ENCODE measurements at places on chromosomes 11 and 22. TPM values are rescaled to one million over a fixed set of nuclear protein-coding genes. Genes with fewer than 3 reads are reported as not detected.

SCGB2A2 gene
- total RNA-seq, result not detected

LIF gene
- 511 TPM for total RNA-seq

DNA sequence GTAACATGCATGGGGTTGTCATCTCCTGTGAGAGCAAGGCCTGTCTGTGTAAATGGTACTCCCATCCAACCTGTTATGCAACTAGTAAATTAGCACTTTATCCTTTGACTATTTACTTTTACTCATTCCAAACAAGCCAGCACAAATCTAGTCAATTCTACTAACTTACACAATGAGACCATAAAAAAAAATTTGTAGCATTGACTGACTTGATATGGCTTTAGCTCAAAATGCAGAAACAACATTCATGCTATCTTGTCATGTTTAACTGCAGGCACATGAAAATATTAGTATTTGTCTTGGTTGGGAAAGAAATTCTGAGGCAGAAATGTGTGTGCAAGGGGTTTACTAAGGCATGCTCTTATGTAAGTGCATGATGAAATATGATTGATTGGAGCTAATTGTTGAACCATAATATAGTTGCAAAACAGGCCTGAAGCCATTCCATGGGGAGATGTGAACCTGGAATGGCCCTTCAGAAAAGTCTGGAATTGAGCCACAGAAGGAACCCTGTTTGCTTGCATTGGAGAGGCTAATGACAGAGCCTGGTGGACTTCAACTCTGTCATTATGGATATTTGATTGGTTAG is 2.5 kb downstream of the SLC22A25 start:
- DNase-seq, result no peak

CCDC116 gene
- total RNA-seq, result 0.51 TPM

SMC1B gene
- 0.59 TPM for total RNA-seq

SEC14L3 gene
- not detected for total RNA-seq

C11orf52 gene
- not detected for total RNA-seq

All from activated CD4-positive, alpha-beta T cell treated with anti-CD3 and anti-CD28 coated beads, Interleukin-2, amount 10 ng/mL, durations not matched to agents 24 days and 14 days (primary cell).